ENCODE measurements at places on chromosomes 12 and 14.

- no peak for DNase-seq
These were observed 114.4 kb upstream of the EGLN3 start for GRCh38 chr14:34065236-34065635.

GRCh38 chr12:9673404-9674225 is 4.1 kb downstream of the CLEC2D start:
- DNase-seq: no peak

- DNase-seq: no peak
These were observed 355.5 kb downstream of the KCNH5 start for GRCh38 chr14:62689733-62690132.

GRCh38 chr12:90729736-90730135 is 225.2 kb downstream of the CCER1 start:
- no peak for DNase-seq

DNA sequence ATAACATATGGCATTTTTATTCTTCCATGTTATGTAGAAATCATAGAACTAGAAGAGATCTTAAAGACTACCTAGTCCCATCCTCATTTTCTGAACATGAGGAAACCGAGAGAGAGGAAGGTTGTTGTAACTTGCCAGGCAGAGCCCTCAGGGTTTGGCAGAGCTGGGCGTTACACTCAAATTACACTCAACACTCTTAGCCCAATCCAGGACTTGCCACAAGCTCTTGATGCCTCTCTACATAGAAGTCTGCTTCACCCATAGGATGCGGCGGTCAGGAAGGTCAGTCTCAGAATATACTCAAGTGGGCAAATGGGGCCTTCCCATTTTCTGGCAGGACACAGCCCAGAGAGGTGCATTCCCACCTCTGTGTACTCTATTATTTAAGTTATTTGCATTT is 208.1 kb downstream of the ZFP36L1 start:
- DNase-seq: no peak

DNA sequence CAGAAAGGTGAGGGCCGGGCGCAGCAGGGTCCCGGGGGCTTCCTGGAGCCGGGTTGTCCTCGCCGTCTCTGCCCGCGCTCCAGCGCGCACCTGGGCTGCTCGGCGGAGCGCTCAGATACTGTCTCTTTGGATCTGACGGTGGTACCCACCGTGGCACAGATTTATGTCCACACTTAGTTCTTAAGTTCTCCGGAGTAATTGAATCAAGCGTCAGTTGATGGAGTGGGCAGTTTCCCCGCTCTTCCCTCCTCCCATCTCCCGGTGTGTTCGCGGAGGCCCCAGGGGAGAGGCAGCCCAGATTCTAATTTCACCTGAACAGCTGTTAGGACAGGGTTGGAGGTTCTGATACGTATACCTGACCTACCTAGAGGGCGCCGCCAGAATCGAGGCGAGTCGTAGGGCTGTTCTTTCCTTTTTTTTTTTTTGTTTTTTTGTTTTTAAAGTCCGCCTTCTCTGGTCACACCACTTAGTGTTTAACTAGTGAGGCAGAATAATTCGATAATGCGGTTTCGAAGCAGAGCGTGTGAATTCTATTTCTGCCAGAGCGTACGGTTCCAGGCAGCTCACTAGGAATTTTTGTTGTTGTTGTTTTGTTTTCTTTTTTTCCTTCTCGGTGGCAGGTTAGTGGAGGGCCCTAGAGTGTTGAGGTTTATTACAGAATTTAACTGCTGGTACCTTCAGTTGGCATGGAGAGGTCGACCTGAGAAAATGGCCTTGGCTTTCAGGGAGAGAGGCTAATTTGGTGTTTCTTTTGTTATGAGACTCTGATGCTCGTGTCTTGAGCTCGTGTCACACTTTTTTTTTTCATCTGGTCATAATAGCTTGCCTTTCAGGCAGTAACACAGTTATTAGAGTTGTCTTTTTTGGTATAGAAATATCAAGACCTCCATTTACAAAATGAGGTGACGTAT is 22.3 kb upstream of the GNS start:
- DNase-seq: peak; percentile 36

- DNase-seq: no peak
These were observed 23.1 kb downstream of the EXD2 start for GRCh38 chr14:69214393-69214792.

GRCh38 chr14:22296722-22297121 is 292.3 kb downstream of the DAD1 start:
- DNase-seq: peak; percentile 15

DNA sequence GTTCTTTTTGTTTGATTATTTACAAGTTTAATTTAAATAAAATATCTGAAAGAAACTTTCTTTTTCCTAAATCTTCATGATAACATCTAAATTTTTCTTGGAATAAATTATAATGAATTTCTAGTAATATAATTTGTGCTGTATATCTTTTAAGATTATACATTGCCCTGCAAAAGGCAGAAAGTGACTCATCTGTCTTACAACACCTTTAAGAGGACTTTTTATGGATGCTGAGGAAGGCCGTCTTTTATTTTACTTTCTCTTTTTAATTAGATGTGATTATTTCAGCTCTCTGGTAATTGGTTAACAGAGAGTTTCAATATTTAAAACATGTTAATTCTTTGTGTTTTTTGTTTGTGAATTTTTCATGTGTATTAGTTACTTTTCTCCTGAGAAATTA is 598.4 kb downstream of the RPL10L start:
- DNase-seq: no peak

DNA sequence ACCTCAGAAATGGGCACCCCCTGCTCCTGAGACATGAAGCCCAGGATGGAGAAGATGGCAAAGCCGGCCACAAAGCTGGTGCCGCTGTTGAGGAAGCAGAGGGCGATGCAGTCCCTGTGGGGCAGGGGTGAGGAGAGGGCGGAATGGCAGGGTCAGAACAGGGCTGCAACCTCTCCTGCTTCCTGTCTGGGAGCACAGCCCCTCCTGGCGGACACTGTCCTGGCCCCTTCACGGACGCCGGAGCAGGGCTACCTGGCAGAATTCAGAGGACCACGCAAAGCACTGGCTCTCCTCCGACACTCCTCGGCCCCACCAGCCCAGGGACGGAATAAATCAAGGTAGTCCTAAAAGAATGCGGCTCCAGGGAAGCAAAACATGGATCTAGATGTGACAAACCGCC is 12.4 kb upstream of the SLC6A12 start:
- DNase-seq: no peak

DNA sequence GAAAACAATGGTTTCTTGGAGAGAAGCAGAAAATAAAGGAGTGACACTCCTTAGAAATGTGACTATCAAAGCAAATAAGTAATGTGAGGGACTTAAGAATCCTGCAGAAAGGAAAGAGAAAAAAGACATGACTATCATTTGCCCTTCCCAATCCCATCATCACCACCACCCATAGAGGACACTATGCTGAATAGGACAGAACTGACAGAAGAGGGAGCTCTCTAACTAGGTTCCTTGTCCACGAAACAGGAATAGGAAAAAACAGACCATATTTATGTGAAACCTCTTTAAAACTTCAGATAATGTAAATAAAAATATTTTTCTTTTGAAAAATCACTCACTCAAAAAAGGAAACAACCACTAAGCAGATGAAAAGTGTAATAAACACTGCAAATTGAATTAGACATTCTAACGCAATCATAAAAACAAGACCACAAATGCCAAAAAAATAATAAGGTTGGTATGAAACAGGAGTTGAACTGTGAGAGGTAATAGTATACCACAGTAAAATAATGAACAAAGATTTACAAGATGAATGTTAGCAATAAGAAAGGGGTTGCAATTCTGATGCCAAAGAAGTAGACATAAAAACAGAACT is 24.1 kb downstream of the KLRD1 start:
- peak; percentile 39 for DNase-seq

- no peak for DNase-seq
These were observed 190.1 kb upstream of the PRMT8 start for GRCh38 chr12:3300833-3301401.

- DNase-seq: no peak
These were observed 57.1 kb upstream of the PCED1B start for GRCh38 chr12:47022296-47022695.

DNA sequence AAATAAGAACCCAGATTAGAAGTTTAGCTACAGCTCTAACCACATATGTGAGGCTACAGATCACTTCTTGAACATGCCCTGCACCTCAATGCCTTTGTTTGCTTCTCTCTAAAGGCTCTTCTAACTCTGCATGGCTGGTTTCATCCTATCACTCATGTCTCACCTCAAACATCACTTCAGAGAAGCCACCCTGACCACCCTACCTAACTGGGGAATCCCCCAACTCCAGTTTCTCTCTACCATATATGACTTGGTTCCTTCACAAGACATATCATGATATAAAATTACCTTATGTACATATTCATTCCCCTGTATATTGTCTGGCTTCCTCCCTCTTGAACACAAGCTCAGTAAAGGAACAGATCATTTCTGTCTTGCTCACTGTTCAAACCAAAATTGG is 250.2 kb upstream of the GRIP1 start:
- DNase-seq: no peak

- no peak for DNase-seq
These were observed 259.6 kb downstream of the NOVA1 start for GRCh38 chr14:26338231-26338630.

DNA sequence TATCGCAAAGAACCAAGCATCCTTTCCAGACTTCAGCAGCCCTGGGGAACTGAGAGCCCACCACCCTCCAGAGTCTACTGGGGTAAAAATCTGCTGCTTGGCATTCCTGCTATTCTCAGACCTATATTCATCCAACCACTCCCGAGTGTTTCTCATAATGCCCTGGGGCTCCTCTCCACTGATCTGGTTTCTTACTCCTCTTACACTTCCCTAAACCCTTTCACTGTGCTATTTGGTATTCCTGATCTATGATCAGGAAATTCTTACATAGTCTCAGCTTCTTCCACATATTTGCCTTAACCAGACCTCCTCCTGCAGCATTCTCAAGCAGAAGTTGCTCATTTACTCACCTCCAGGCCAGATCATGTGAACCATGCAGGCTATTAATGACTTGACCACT is 82.4 kb downstream of the SYT10 start:
- no peak for DNase-seq

GRCh38 chr14:106268013-106268727 is 741.8 kb downstream of the TMEM121 start:
- peak; percentile 11 for DNase-seq

DNA sequence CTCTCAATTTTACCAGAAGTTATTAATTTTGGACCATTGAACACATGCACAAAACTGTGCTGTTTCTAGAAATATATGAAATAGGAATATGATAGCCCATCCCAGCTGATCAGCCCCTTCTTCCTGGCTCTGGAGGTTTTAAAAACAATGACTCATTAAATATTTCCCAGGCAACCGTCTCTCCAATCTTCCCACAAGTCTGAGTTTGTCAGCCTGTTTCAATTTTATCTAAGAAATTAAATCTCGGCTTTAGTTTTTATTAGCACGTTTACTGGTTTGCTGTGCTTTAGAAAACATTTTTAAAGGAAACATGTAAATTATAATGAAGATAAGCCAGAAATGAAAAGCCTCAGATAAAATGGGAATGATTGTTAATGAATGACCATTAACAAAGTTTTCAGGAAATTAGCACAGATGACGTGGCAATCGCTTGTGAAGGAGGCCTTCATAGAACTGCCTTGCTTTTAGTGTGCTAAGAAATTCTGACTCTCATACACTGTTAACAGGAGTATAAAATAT is 89.3 kb upstream of the RAP1B start:
- no peak for DNase-seq

GRCh38 chr12:123062681-123063486 is 82.4 kb downstream of the ARL6IP4 start:
- no peak for DNase-seq

Measured in HuH-7 (cell line).